ENCODE measurements at places on chromosomes 12 and 14.

DNA sequence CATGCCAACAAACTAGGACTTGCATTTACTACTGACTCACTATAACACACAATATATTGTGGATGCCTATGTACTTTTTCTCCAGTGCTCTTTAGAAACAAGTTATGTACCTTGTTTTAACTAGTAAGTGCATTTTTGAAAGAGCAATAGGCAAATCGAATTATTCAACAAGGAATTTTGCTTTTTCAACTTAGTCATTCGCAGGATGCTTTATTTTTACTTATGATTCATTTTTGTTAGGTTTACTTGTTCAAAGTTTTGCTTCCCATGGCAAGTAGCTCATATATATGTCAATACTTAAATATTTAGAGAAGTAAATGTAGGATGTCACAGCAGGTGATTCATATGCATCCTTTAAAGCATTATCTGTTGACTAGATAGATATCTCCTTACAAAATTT lies 149.8 kb downstream of the PELI2 start:
- DNase-seq, result no peak

GRCh38 chr12:109153821-109154441 lies 37.5 kb downstream of the ACACB start:
- DNase-seq, result no peak

DNA sequence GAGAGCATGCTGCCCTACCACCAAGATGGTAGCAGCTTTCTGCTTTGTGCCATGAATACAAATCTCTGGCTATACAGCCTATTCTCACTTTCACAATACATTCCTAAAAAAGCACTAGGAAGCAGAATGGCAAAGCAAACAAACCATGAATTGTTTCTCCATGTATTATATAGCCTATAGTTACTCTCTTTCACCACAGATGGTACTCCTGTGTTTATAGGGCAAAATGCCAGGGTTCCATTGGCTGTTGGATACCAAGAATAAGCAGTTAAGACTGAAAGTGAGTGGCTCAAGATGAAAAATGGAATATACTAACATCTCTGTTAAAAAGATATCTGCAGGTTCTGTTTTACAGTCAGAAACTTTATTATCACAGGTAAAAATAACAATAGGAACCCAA lies 11.1 kb downstream of the ARF3 start:
- DNase-seq, result no peak

- DNase-seq, result no peak
These were observed 9.8 kb upstream of the RMST start for GRCh38 chr12:97452839-97453238.

GRCh38 chr12:124750787-124751471 lies 112.7 kb downstream of the SCARB1 start:
- DNase-seq, result no peak

- DNase-seq, result no peak
These were observed 248.5 kb downstream of the IPO8 start for GRCh38 chr12:30447061-30447750.

GRCh38 chr14:46053221-46053620 lies 598.4 kb downstream of the RPL10L start:
- DNase-seq, result no peak

DNA sequence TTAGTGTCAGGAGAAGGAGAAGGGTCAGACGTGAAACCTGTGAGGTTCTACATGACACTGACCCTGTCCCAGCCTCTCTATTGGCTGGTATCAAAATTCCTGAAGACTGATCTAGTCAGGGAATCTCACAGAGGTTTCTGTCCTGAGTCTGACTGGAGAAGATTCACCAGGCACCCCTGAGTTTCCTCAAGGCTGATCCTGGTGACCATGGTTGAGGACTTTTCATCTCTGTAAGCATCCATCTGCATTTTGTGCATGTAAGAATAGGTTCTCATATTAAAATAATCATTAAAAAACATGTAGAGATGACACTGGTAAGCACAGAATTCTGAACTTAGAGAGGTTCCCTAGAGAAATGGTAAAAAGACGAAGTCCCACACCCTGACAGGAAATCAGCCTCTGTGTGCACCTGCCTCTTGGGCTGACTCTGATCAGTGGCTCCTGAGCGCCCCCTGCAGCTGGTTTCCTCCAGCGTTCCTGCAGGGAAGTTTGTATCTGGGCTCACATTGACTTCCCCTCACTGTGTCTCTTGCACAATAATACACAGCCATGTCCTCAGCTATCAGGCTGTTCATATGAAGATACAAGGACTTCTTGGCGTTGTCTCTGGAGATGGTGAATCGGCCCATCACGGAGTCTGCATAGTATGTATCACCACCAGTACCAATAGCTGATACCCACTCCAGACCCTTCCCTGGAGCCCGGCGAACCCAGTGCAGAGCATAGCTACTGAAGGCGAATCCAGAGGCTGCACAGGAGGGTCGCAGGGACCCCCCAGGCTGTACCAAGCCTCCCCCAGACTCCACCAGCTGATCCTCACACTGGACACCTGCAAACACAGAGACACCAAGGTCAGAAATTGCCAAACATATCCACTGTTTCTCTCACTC lies 991.9 kb downstream of the TMEM121 start:
- DNase-seq, result peak; percentile 78

DNA sequence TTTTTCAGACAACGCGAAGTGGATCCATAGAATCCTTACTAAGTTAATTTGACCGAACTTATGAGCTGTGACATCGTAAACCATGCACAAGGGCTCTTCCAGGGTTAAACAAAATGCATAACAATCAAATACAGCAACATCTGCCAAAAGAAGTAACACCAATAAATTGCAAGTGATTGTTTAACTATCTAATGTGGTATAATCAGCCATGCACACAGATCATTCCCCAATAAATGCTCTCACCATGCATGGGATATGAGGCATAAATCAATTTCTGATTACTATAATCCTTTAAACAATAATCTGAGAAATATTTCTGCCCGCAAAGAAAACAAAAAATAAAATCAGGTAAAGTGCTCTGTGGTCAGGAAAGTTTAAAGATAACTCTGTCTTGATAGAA lies 7.7 kb upstream of the PLEKHG7 start:
- no peak for DNase-seq

- no peak for DNase-seq
These were observed 80.9 kb downstream of the NDUFA12 start for GRCh38 chr12:94922561-94922960.

DNA sequence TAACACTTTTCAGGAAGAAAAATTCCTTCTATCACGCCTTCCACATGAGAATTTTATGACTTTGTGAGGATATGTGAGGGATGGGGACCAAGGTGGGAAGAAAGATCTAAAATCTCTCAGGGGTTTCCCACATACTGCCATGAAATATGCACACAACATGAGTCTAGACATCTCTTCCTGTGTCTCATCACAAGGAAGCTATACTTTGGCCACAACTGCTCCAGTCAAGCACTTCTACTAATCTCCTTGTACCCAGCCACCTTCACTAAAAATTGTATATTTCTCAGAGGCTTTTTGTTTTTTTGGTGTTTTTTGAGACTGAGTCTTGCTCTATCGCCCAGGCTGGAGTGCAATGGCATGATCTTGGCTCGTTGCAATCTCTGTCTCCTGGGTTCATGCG lies 3.2 kb downstream of the OSBPL8 start:
- DNase-seq, result no peak

- DNase-seq, result no peak
These were observed 18.4 kb downstream of the HDAC7 start for GRCh38 chr12:47801170-47801903.

- DNase-seq, result no peak
These were observed 37.0 kb downstream of the YAF2 start for GRCh38 chr12:42201063-42201462.

GRCh38 chr14:90168425-90169105 lies 87.8 kb upstream of the PSMC1 start:
- DNase-seq, result no peak

DNA sequence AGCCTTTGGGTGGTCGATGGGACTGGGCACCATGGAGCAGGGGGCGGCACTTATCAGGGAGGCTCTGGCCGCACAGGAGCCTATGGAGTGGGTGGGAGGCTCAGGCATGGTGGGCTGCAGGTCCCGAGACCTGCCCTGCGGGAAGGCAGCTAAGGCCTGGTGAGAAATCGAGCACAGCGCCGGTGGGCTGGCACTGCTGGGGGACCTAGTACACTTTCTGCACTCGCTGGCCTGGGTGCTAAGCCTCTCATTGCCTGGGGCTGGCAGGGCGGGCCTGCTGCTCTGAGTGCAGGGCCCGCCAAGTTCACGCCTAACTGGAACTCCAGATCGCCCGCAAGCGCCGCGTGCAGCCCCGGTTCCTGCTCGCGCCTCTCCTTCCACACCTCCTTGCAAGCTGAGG lies 33.1 kb upstream of the SLCO1B3 start:
- no peak for DNase-seq

DNA sequence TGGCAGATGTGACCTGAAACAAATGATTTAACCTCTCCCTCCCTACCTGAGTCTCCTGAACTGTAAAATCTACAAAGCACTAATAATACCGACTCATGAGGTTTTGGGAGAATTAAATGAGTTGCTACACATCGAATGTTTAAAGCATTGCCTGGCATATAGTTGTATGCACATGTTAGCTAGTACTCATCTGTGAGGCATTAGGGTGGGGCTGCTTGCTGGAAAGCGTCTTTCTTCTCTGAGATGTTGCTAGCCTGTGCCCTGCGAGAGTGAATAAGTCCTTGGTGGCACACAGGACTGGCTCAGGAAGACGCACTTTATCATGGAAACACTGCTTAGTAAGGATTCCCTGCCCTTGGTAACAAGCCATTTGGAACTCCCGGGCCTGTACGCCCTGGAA lies 6.1 kb downstream of the RAPGEF3 start:
- DNase-seq, result no peak

- DNase-seq, result no peak
These were observed 68.9 kb downstream of the BCL11B start for GRCh38 chr14:99203080-99203479.

DNA sequence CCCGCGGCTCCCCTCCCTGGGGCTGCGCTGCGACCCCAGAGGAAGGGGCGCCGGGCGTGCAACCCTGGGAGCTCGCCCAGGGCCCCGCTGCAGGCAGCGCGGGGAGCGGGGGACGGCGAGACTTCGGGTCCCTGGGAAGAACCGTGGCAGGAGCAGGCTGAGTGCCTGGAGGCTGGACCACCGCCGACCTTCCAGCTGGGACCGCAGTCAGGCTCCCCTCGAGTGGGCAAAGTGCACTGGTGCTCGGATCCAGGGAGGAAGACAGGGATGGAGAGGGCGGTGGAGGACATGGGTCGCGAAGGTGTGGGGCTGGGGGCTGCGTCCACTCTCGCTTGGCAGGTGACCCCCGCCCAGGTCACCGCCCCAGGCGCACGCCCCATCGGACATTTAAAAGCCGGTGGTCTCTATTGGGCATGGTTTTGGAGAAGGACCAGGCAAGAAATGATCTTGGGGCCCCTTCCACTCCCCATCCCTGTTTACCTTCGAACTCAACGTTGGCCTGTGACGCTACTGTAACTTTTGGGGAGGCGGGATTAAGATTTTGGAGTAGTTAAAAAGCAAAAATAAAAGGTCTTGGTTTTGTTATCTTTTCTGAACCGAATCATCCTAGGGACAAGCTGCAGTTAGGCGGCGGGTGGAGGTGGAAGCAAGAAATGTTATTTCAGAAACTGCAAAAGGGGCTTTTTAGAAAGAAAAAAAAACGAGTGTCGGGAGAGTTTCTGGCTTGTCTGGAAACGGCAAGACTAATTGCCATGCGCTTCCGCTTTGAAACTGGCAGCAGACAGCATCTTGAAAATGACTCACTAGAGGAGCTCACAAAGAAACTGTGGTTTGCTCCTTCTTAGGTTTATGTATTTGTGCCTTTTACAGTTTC lies 1.0 kb downstream of the ELK3 start:
- peak; percentile 40 for DNase-seq
